ENCODE measurements at places on chromosomes 16 and 17.

DNA sequence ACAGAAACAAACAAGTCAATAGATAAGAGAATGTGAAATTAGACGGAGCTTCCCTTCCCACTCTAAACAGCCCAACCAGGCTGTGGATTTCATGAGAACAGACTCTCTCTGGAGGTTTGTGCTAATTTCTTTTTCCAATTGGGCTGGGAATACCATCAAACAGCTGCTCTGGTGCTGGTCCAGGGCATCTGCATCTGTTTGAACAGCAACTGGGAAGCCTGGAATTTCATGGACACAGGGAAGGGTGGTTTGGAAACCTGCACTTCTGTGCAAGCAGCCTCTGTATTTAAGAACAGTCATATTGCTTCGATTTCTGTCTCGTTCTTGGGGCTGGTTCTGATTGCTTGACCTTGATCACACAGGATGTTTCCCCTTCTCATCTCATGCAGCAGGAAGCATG lies 88.7 kb downstream of the FOXL1 start:
- no peak for DNase-seq

- peak; percentile 65 for DNase-seq
Observed at GRCh38 chr16:4372578-4373355, 1.1 kb downstream of the VASN start.

DNA sequence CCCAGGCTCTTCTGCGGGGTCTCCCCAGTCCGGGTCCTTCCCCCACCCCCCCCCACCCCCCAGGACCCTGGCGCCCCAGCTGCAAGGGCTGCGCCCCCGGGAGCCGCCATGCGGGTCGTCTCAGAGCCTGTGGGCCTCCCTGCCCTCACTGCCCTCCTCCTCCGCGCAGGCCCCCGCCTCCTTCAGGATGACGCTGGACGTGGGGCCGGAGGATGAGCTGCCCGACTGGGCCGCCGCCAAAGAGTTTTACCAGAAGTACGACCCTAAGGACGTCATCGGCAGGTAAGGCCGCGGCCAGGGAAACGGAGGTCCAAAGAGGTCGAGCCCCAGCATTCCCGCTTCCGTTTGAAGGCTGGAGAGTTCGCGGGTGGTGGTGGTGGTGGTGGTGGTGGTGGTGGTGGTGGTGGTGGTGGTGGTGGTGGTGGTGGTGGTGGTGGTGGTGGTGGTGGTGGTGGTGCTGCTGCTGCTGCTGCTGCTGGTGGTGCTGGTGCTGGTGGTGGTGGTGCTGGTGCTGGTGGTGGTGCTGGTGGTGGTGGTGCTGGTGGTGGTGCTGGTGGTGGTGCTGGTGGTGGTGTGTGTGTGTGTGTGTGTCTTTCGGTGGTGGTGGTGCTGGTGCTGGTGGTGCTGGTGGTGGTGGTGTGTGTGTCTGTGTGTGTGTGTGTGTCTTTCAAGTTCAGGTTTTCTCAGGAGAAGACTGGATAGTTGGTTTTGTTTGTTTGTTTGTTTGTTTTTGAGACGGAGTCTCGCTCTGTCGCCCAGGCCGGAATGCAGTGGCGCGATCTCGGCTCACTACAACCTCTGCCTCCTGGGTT lies 615 bp downstream of the PHKG2 start:
- DNase-seq, result peak; percentile 33

GRCh38 chr17:2390199-2390836 lies 10.5 kb downstream of the MNT start:
- no peak for DNase-seq

DNA sequence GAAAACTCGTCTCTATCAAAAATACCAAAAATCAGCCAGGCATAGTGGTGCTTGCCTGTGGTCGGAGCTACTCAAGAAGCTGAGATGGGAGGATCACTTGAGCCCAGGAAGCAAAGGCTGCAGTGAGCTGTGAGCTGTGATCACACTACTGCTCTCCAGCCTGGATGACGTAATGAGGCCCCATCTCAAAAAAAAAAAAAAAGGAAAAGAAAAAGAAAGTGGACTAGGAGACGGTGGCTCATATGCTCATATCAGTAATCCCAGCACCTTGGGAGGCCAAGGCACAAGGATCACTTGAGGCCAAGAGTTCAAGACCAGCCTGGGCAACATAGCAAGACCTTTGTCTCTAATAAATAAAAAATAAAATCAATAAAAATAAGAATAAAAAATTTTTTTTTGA lies 8.8 kb upstream of the SUMO2 start:
- DNase-seq, result no peak

DNA sequence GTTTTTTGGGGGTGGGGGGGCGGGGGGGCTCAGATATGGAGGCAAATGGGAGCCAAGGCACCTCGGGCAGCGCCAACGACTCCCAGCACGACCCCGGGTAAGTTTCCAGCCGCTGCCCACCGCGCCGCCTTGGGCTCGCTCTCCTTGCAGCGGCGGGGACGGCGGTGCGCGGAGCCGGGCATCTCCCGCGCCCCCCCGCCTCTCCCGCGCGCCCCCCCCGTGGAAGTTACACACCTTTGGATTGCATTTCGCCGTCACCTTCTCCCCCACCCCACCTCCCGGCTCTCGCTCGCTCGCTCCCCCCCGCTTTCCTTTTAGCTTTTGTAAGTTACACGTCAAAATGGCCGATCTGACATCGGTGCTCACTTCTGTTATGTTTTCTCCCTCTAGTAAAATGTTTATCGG lies 387 bp downstream of the MSI2 start:
- peak; percentile 16 for DNase-seq

DNA sequence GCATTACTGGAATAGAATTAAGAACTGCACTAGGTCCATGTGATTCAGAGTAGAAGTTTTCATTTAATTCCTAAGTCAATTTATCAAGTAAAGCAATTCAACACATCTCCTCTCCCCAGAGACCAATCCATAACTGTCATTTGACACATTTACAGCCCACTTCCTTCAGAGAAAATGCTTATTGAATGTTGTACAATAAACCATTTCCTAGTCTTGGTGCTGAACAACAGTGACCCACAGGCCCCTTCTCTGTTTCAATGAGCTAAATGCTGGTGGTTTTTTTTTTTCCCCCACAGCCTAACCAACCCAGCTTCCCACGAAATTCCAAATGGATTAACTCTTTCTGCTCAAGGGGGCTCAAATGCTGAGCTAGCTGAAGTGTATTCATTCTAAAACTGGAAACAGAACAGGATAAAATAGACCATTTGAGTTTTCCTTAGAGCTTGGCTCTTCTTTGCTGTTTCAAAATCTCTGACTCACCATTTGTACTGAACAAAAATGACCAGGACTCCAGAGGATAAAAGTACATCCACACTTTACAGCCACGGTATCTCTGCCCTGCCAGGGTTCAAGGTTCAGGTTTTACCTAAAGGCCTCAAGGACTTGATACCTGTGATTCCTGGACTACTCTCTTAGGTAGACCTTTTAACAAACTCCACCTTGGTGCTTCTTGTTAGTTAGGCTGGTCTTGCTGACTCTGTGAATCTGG lies 62.3 kb downstream of the TMEM100 start:
- DNase-seq, result no peak

DNA sequence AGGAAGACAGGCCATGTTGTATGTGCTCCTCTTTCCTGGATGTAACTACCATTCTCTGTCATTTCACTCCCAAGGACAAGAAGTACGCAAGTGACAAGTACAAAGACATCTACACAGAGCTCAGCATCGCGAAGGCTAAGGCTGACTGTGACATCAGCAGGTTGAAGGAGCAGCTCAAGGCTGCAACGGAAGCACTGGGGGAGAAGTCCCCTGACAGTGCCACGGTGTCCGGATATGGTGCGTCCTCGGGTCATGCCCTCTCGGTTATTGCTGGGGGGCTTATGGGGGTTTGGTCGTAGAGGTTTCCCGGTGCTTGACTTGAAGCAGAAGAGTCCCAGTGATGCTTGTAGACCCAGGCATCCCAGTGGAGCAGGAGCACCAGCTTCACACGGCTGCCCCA lies 29.0 kb downstream of the PLD6 start:
- no peak for DNase-seq

DNA sequence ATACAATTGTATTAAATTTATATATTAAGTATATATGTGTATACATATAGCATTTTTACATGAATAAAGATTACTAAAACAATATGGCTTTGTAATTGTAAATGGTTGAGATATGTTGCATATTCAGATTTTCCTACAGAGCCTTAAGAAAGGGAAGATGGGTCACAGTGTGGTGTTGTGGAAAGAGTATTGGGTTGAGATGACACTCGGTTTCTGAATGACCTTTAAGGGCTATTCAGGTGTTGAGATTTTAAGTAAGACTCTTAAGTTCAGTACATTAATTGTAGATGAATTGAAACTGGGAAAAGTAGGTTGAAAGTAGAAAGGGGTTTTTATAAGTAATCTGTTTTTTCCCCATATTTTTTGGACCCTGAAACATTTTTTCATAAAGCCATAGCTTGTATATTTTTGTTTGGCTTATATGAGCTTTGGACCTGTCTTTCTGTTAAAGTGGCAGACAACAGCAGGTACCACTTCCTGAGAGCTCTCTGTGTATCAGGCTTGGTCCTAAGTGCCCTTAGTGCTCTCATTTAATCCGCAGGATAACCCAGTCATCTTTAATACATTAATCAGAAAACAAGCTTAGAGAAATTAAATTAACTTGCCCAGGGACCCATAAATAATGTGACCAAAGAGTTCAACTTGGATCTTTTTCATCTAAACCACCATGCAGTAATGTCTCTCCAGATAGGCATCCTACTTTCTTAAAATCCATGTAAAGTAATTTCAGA lies 48.5 kb upstream of the MRC2 start:
- no peak for DNase-seq

DNA sequence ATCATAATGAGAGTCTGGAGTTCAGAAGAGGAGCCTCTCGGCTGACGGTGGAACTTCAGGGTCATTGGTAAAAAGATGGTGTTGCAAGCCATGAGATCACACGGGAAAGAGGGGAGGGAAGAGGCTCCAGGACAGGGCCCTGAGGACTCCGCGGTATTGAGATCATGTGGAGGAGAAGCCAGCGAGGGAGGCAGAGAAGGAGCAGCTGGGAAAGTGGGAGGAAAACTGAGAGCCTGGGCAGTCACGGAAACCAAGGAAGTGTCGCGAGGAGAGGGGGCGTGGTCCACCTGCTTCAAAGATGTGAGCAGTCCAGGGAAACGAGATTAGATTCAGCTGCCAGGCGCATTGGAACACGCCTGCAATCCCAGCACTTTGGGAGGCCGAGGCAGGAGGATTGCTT lies 27.7 kb upstream of the SBK1 start:
- DNase-seq, result no peak

- no peak for DNase-seq
Observed at GRCh38 chr16:13014476-13014875, 113.1 kb downstream of the SHISA9 start.

DNA sequence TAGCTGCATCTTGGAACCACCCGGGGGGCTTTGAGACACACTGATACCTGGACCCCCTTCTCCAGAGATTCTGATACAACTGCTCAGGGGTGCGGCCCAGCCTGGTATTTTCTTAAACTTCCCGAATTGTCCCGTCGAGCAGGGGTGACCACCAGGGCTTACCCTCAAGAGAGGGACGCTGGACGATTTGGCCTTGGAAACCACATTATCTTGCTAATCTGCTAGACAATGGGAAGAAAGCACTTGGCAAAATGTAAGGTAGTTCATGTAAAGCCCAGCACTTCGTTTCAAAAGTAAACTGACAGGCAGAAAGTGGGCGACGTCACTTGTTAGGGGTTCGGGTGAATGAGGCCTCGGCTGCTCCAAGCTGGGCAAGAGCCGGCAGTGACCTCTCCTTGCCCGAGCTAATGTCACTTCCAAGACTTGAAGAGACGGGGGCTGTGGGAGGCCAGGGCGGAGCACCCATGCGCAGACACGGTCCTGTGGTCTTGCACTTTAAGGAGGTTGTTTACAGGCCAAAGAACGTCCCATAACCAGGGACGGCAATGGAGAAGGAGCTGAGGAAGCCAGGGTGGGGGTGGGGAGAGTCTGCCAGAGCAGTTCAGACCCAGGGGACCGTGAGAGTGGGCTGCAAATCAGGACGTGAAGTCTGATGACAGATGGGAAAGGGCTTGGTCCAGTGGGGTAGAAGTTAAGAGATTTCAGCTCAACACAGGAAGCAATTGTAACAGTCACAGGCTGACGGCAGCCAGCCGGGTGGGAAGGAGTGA lies 152.7 kb upstream of the GSE1 start:
- DNase-seq, result no peak

DNA sequence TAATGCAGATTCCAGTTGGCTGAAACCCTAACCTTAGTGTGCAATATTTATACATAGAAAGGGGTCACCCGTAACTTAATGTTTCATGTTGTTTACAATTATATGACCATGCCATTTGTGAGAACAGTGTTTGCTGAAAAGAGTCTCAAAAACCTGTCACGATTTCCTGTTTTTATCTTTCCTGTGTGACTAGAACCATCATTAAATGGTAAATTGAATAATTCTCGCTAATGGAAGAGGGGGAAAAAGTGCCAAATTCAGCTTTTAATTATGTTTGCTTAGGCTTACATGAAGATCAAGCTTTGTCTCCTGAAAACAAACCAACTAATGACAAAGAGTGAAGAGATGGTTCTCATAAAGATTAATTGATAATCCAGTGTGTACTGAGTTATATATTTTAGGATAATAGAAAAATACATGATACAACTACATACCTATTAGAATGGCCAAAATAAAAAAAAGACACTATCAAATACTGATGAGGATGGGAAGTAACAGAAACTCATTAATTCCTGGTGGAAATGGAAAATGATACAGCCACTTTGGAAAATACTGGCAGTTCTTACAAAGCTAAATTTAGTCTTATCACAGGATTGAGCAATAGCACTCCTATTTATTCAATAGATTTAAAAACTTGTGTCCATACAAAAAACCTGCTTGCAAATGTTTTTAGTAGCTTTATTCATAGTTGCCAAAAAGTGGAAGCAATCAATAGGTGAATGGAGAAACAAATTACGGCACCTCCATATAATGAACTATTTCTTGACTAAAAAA lies 141.7 kb downstream of the CDK5R1 start:
- DNase-seq, result no peak

DNA sequence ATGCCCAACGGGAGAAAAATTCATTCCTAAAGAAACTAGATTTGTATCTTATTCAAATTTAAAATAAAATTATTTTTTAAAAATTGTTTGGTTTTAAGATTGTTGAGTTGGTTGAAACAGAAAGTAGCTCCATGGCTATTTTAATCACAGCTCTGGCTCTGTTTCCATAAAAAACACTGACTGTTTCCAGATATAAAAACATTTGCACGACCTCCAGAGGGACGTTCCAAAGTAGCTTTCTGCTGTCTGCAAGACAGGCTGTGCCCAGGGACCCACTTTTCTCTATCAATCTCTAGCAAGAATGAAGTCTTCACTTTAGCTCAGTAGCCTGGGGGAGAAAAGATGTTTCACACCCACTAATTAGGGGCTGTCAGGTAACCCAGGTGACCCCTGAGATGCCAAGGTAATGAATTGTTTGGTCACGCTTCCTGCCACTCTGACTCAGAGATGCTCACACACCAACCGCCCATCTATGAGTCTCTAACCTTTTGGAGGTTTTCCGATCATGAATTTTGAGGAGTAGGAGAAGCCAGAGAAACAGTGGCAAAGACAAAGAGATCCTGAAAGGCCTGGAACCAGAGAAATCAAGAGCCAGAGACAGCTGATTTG lies 220.1 kb upstream of the SOX9 start:
- DNase-seq, result no peak

- no peak for DNase-seq
Observed at GRCh38 chr17:12729086-12729485, 60.2 kb upstream of the ARHGAP44 start.

- DNase-seq, result peak; percentile 51
Observed at GRCh38 chr17:27457731-27458523, 1.7 kb downstream of the KSR1 start.

GRCh38 chr16:49546735-49547134 lies 173.1 kb downstream of the C16orf78 start:
- DNase-seq, result no peak

Measured in hematopoietic multipotent progenitor cell treated with erythropoietin and hydrocortisone succinate and interleukin-3 and kit ligand, for 8 days (in vitro differentiated cells).